Activated T-helper 1 cell treated with anti-CD3 and anti-CD28 coated beads, Interleukin-2, amount 50 U/mL, for 16 hours (primary cell): ENCODE measurements at places on chromosomes 5 and 9.

DNA sequence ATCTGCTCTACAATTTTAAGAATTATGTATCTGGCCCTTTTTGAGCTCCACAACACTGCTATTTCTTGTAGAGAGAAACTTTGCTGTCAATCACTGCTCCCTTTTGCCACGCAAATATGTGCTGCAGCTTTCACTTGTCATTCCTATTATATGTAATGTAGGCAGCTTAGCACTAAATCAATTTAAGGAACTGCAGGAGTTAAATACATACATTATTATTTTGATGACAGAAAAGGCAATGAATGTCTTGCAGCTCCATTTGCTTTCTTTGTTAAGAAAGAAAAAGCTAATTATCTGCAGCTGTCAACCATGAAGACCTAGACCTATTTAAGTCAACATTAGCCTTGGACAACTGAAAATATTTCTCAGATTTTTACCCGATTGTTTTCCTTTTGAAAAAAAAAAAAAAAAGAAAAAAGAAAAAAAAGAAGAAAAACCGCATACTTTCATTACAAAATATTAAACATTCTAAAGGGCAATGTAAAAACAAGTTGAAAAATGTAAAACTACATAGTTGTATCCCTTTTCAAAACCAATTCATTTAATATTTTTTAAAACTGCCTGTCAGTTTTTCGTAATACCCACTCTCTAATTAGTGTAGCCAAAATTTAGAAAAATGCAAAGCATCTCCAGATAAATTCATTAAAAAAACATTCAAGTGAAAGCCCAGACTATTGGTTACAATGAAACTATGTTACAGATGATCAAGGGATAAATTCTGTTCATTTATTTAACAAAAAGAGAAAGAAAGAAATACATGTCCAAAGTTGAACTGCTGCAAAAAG is 57.2 kb downstream of the RFX3 start:
- no peak for DNase-seq

- DNase-seq = no peak
Measured at GRCh38 chr9:16092142-16093091, 539.6 kb downstream of the CCDC171 start.

DNA sequence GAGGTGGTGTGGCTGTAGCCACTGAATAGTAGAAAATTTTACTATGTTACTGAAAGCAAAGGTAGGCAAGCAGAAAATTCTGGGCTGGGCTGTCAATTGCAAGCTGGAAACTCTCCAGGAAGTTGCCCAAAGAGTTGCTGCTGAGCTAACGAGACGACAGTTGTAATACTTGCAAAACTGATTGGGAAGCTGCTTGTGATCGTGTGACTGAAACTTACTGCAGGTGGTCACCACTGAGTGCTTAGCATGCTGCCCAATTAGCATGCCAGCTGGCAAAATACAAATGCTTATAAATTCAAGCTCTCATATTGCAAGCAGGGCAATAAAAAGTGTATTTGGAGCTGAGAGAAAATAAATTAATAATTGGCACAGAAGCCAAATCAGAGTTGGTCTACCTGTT is 758.5 kb upstream of the EDIL3 start:
- no peak for DNase-seq

DNA sequence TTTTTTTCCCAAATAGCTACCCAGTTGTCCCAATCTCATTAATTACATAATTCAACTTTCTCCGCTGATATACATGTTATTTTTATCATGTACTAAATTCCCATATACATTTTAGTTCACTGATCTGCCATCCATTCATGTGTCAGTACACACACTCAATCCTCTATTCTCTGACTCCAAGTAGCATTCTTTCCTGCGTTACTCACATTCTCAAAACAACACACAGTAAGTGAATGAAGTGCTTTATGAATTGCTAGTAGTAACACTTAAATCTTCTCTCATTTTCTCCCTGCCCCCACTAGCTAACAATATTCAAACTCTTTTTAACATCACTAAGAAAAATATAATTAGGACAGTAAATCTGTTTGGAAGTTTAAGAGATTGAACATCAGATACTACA is 8.9 kb downstream of the ZNF366 start:
- no peak for DNase-seq

GRCh38 chr5:130571076-130571475 is 594.0 kb downstream of the HINT1 start:
- DNase-seq = no peak

DNA sequence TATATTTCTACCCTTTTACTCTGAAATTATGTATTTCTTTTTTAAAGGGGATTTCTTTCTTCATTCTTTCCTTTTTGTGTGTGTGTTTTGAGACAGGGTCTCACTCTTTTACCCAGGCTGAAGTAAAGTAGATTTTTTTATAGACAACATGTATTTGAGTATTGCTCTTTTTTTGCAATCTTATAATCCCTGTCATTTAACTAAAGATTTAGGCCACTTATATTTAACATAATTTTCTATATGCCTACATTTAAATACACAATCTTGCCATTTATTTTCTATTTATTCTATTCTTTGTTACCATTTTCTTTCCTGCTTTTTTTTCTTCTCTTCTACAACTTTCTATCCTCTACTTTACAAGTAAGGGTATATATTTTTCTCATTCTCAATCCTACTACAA is 416.0 kb upstream of the IRX2 start:
- DNase-seq = no peak

- DNase-seq = no peak
Measured at GRCh38 chr9:124779368-124780059, 2.6 kb downstream of the OLFML2A start.

DNA sequence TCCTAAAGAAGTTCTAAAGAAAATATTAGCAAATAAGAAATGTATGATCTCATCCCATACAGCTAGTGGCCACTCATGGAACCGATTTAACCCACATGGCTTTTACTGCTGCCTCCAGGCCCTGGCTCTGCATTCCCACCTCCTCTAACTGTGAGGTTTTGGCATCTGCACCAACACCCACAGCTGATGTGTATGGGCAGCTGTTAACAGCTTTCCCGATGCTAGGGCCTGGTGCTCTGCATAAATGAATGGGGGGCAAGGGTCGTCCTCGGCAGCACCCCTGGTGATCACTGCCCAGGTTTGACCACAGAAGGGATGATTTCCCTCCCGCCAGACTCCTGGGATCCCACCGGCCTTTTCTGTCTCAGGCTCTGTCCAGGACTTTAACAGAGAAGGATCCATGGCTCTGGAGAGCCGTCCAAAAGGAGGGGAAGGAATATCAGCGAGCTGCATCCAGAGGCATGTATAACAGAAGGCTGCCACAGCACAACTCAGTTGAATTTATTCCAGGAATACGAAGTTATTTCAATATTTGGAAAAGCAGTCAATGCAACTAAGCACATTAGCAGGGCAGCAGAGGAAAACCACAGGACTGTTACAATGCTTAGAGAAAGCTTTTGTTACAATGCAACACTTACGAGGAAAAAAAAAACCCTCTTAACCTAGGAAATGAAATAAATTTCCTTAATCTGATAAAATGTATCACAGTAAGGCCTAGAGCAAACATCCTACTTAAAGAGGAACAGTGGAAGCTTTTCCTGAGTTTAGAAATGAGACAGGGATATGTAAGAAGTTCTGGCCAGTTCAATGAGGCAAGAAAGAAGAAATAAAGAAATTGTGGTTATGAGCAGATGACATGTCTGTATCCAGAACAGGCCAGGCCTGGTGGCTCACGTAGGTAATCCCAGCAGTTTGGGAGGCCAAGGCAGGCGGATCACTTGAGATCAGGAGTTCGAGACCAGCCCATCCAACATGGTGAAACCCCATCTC is 63.1 kb downstream of the NACC2 start:
- no peak for DNase-seq

DNA sequence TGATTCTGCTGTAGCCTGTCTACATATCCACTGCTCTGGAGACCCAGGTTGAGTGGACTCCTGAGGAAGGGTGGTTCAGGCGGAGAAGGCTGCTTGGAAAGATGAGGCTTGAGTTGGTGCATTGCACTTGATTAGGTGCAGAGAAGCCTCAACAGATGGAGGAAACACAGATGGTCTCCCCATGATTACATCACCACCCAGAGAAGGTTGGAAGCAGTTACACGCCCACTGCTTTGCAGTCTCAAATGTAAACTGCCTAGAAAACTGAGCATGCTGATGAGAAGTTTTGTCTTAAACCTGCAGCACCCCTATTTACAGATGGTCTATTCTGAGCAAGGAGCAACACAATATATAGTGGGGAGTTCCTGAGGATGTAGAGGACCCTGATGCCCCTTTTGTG is 266.6 kb downstream of the PIK3R1 start:
- DNase-seq = no peak

GRCh38 chr9:121369595-121370265 is at the start of gene STOM:
Gene STOM (minus strand): TSS chr9:121370250. CDS start chr9:121370187, 63 bp downstream.
- DNase-seq = peak; percentile 55

- DNase-seq = no peak
Measured at GRCh38 chr5:4387290-4387689, 752.8 kb upstream of the ADAMTS16 start.

- no peak for DNase-seq
Measured at GRCh38 chr9:69458176-69458575, 133.2 kb downstream of the ENTREP1 start.

- no peak for DNase-seq
Measured at GRCh38 chr5:56264417-56265025, 31.4 kb upstream of the ANKRD55 start.

- no peak for DNase-seq
Measured at GRCh38 chr5:88887342-88887741, 4.4 kb upstream of the MEF2C start.

- DNase-seq = no peak
Measured at GRCh38 chr5:90099099-90099498, 310.5 kb downstream of the CETN3 start.

DNA sequence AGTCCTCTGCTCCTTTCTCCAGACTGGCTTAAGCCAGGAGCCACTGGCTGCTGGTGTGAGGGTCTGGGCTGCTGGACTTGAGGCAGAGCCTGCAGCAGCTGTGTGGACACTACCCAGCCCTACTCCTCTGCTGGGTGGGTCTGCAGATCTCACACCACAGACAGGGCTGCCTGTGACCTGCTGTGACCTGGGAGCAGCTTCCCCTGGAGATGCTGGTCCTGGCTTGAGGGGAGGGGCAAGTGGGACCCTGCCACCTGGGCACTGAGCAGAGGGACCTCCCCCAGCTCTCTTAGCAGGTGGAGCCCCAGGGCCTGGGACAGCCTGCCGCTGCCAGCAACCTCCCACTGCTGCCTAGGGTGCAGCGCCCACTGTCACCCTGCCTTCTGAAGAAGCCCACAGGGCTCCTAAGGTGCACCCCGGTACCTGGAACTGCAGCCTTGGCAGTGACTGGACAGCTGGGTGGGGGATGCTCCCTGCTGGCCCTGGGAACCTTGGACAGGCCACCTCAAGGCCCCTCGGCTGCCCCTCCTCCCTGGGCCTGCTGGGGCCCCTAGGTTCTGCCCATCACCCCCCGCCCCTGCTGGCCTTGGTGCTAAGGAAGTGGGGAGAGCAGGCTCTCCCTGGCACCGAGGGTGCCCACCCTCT is 9.1 kb downstream of the CACFD1 start:
- DNase-seq = no peak

DNA sequence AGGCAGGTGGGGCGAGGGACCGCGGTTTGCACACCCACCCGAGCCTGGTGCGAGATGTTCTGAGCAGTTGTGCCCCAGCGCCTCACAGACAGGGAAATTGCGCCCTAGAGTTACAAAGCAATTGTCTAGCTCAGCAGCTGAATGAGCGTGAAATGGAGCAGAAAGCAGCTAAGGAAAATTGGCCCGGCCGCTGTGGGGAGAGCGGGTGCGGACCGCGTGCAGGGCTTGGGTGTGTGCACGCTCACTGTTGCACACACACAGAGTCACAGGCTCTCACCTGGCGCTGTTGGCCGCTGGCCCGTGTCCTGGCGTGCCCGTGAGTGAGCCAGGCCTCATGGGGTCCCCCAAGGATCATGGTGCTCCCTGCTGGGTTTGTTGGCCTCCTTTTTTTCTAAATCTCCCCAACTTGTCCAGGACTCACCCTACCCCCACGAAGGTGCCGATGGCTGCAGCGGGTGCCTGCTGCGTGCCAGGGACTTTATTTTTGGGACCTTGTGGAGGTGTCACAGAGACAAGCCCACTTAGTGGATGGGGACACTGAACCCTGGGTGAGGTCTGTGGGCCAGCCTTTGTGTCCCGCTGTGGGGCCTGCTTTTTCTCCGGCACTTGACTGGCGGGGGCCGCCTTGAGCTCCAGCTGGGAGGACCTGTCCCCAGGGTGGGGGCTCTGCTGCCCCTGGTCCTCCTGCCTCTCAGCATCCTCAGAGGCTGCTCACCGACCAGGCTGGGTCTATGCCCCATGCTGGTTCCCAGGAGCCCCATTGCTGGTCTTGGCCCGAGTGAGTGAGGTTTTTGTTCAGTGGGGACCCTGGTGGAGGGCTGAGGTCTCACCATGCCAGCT is 5.2 kb downstream of the RXRA start:
- DNase-seq = no peak

GRCh38 chr5:115749016-115749415 is 67.4 kb downstream of the CDO1 start:
- DNase-seq = no peak

DNA sequence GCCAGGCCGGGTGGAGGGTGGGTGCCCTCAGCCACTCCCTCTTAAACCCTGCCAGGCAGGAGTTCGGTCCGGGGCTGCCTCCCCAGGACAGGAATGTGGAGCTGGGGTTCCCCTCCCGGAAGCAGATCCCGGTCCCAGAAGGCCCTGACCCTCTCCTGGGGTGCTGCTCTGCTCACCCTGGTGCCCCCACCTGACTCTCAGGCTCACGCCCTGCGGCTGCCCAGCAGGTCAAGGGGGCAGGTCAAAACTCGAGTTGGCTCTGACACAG is 3.7 kb upstream of the NRARP start:
- no peak for DNase-seq
